A673 (cell line): ENCODE measurements at places on chromosomes 3 and 15.

GRCh38 chr3:158494673-158495072 is 76.3 kb upstream of the MLF1 start:
- no peak for DNase-seq

DNA sequence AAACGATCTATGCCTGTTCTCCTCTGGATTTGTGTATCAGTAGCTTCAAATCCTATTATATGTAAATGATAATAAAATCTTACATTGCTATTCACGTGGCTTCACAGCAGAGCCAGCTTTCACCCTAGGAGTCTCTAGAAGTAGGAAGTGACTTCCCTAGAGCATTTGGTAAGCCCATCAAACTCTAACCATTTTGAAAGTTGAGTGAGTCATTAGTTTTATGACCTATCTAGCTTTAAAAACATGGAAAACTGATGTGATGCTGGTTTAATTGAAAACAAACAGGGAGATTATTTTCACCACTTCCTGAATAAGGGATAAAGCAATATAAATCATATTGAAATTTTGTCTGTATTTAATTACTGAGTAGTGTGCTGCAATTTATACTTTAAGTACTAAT is 275.2 kb downstream of the EPHA6 start:
- DNase-seq = peak; percentile 14

DNA sequence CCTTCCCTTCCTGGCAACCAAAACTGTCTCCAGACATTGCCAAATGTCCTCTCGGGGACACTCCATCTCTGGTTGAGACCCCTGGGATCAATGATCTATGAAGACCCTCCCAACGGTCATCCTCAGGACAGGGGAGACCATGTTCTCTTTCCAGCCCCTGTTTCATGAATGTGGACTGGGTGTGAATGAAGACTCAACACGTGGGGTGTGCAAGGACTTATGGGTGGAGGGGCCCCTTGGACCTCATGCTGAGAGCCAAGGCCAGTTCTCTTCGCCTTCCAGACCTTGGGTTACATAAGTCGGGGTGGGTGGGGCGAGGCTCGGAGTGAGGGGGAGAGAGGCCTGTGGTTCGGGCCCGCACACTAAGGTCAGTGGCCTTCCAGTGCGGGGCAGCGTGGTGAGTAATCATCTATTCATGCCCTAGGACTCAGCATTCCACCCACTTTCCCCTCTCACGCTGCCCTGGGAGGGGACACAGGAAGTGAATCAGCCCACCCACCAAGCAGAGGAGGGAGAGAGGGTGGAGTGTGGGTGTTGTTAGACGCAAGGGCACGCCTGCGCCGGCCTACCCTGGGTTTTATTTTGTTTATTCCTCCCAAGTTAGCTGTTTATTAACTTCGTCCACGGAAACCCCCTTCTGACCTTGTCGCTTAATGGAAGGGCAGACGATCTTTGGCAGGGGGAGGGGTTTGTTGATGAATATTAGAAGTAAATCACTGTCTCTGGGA is 6.7 kb downstream of the PAQR5 start:
- peak; percentile 38 for DNase-seq

GRCh38 chr15:100761290-100761935 is 118.2 kb upstream of the ALDH1A3 start:
- DNase-seq = no peak

DNA sequence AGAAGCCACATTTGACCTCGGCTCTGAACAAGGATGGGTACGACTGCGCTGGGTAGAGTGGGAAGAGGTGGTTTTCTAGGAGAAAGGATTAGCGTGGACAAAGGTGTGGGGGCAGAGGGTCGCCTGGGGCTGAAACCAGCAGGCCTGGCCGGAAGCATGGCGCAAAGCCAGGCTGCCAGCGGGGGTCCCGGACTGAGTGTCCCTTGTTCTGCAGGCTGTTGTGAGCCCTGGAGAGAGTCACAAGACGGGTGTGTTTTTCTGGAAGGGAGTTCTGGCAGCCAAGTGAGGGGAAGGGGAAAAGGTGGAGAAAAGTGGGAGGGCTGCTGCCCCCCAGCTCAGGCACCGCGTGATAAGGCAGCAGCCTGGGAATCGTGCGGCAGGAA is 98.5 kb upstream of the MEF2A start:
- no peak for DNase-seq

- DNase-seq = peak; percentile 11
Observed at GRCh38 chr15:83398626-83399025, 48.5 kb upstream of the SH3GL3 start.

- DNase-seq = no peak
Observed at GRCh38 chr15:78104566-78105475, 12.5 kb downstream of the SH2D7 start.

DNA sequence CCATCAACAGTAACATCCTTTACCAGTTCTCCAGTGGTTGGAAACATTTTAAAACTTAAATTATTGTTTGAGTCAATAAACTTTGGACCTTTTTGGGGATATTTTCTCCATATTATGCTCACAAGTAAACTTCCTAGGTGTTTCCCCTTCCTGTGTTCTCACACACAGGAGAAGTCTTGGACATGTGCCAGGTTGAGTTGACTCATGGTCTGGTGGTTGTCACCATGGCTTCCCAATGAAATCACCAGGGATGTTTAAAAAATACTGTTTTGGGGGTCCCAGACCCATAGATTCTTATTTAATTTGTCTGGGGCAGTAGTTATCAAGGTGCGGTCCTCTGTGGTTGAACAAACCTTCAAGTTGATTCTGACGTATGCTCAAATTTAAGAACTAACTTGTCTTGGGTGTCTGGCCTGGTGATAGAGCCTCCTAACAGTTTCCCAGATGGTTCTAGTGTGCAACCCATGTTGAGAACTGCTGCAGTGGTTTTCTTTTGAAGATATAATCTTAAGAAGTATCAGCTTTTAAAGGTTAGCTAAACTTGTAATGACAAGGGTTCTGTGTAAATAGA is 291.8 kb downstream of the EDEM1 start:
- no peak for DNase-seq

- DNase-seq = no peak
Observed at GRCh38 chr3:71162221-71162620, 421.3 kb downstream of the FOXP1 start.

- DNase-seq = no peak
Observed at GRCh38 chr15:38164061-38164460, 88.6 kb upstream of the SPRED1 start.

GRCh38 chr3:177714945-177715344 is 517.7 kb upstream of the TBL1XR1 start:
- no peak for DNase-seq

DNA sequence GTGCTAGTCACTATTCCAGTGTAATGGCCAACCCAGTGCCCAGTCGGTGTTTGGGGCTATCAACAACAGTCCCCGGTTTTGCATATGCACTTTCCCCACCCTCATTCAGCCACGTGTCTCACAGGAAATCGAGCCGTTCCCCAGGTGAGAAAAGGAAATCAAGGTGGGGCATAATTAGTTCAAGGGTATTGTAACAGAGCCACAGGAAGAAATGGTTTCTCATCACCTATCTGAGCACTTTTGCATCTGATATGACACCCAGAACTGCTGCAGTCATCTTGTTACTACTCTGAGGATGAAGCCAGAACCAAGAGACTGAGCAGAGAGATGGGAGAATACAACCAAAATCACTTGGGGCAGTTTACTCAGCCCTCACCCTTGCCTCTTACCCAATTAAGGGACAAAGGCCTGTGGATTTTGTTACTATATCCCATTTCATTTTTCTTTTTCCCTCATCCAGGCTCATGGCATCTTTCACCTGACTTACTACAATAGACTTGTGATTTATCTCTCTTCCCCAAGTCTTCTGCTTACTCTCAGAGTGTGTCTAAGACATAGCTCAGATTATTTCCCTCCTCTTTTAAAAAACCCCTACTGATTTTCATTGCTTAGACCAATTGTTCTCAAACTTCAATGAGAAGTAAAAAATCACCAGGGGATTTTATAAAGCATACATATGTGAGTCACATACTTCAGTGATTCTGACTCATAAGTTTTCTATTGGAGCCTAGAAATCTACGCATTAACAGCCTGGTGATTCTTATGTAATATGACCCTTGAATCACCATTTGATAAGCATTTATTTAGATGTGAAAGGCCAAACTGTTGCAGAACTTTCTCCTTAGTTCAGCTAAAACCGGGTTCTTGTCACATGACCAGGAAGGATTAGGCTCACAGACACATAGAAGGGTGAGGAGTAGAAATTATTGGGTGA is 40.5 kb downstream of the TRAT1 start:
- peak; percentile 36 for DNase-seq

DNA sequence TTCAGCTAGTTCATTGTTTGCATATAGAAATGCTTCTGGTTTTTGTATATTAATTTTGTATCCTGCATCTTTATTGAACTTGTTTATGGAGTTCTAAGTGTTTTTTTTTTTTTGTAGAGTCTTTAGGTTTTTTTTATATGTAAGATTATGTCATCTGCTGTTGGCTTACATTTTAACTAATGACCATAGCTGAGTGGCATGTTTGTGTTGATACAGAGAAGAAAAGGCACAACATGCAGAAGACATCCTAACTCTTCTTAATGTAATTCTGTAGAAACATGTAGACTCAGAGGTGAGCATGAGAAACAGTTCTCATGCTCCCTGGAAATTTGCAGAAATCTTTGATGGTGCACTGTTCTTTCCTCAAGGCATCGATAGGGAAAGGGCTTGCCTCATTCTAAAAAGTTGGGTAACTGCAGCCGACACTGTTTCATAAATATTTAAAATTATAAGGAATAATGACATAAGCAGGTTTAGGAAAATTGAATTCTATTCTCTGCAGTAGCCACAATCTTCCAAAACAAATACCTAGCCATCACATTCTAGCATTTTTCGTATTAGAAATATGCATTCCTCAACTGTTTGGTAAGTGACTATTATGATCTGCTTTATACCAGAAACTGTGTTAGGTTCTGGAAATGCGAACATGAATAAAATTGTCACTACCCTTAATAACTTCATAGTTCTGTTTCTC is 499.6 kb upstream of the KCNMB2 start:
- no peak for DNase-seq

- no peak for DNase-seq
Observed at GRCh38 chr3:5140839-5141238, 18.7 kb downstream of the ARL8B start.

- no peak for DNase-seq
Observed at GRCh38 chr3:64488939-64489338, 198.9 kb downstream of the ADAMTS9 start.

GRCh38 chr3:154059833-154060232 is 61.4 kb upstream of the ARHGEF26 start:
- no peak for DNase-seq

DNA sequence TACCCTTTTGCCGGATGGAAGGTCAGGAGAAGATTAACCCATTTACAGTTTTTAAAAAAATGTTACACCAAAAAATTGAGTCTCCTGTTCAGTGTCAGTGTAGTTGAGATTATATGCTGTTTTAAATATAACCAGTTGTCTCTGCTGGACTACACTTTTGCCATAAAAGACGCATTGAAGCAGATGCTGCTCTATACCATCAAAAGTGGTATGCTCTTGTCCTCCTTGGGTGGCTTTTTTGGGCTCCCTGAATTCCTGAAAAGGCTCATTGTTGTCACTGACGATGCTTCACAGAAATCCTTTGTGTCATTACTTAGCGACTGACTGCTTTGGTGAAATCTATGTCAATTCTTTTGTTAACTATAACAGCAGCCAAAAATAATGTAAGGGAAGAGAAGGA is 133.9 kb upstream of the SKOR1 start:
- no peak for DNase-seq

DNA sequence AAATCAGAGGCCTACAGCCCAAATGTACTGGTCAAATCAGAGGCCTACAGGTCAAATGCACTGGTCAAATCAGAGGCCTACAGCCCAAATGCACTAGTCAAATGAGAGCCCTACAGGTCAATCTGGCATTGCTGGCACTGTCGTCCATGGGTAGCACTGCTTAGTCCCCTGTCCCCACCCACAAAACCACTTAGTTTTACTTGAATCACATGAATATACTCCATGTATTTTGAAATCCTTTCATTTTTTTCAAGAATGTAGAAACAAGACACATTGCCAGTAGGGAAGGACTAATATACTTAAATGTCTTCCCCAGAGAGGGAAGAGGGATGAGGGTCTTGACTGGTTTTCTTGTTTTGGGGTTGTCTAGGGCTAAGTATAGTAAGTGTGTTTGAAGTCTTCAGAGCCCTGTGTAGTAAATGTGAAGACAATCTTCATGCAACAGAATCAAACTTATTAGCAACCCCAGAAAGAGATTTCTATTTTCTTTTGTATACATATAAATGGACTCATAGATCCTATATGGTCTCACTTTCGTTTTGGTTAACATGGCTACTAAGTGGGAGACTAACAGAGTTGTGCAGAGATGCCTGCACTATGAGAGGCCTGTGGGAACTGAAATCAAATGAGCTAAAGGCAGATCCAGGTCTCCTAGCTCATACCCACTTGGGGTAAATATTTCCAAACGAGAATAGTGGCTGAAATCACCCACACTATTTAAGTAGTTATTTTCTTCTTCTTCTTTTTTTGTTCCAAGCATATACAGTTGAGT is 38.3 kb upstream of the DCUN1D1 start:
- DNase-seq = peak; percentile 29

- no peak for DNase-seq
Observed at GRCh38 chr3:42701371-42702065, 1.1 kb downstream of the HHATL start.

GRCh38 chr3:46663591-46664135 is 29.8 kb downstream of the ALS2CL start:
- DNase-seq = no peak

DNA sequence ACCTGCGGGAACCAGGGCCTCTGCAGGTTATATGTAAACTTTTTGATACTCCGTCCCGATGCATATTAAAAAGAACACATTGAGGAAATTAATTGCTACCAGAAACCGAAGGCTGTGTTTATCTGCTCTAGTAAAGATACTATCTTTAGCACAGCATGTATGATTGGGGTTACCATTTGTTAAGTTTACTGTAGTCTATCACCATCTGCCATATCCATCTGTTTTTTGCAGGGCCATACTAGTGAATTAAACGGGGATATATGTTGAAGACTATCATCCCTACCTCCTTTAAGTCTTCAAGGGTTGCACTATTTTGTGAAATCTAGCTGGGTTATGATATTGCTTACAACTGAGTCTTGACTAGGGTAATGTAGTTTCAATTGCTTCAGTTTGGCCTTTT is 597.0 kb downstream of the SQOR start:
- DNase-seq = no peak

DNA sequence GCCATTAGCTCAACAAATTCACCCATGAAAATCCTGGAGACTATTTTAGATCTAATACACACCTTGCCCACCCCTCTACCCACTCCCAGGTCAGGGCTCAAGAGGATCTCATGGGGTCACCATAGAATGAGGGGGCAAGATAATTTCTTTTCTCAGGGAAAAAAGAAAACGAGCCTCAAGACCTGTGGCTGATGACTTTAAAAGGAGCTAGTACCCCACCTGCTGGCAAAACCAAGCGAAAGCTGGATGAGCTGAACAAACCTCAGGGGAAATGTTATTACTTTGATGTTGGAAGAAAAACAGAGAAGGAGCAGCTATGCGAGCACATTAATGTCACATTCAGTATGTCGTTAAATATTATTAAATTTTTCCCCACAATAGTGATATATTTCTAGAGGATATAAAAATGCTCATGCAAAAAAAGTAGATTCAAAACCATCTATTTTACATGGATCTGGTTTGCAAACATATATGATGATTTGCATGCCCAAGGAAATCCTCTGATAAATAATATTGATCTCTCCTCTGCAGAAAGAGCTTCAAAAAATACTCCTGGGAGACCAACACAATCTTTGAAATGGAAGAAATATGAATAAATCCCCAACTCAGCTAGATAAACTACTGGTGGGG is 37.7 kb downstream of the PLD1 start:
- peak; percentile 80 for DNase-seq
